ENCODE measurements at places on chromosomes 12 and 14.

DNA sequence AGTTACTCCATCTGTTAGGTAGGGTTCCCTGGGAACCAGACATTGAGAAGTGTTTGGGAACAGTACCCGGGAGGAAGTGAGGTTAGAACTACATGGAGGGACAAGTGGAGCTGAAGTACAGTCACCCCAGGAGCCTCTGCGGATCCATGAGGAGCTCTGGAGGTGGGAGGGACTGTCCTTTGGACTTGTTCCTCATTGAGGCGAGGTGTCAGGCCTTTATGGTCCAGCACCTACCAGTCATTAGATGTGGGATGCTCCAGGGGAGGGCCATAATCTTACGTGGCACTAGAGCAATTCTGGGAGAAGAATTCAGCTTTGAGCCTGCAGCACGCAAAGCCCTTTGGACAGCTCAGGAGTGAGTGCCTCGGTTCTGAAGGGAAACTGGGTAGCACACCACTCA lies 142.8 kb downstream of the DACT1 start:
- no peak for ATAC-seq

- ATAC-seq: no peak
These were observed 433.8 kb upstream of the DCN start for GRCh38 chr12:91616416-91616815.

GRCh38 chr12:6425590-6426531 lies 18.9 kb upstream of the CD27 start:
- no peak for ATAC-seq

- peak; percentile 86 for ATAC-seq
These were observed 62.9 kb downstream of the GCH1 start for GRCh38 chr14:54839701-54840119.

DNA sequence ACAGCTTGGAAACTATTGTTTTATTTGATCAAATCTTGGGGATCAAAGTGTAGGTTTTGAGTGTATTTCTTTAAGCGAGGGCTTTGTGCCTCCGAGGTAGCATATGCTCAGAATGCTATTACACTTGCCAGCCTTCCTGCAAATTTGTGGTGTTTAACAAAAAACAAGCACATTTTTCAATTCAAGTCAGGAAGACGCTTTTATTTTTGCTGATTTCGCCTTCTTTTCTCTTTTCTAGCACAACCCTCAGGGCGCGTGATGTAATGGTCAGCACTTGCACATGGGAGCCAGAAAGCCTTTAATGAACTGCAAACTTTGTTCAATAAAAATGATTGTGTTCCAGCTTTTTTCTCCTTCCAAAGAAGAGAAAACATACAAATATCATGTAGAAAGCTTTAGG lies 466.5 kb downstream of the PRKD1 start:
- ATAC-seq: no peak

DNA sequence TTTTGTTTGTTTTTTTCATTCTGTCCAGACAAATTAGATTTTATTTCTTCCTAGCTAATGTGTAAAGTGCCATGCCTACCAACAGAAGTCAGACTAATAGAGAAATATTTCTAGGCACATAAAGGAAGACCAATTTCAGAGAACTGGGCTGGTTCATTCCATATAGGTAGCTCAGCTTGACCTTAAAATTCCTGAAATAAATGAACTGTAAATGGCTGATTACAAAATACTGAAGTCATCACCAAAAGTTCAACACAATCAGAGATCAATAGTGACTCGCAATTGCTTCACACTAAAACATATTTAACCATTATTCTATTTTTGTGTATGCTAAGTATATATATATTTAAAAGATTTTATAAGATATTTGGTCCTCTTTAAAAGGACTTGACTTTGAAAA lies 34.2 kb downstream of the PTPRB start:
- no peak for ATAC-seq

GRCh38 chr12:105920161-105920684 lies 218.5 kb downstream of the NUAK1 start:
- ATAC-seq: no peak

GRCh38 chr12:1205512-1206060 lies 214.6 kb downstream of the ERC1 start:
- no peak for ATAC-seq

DNA sequence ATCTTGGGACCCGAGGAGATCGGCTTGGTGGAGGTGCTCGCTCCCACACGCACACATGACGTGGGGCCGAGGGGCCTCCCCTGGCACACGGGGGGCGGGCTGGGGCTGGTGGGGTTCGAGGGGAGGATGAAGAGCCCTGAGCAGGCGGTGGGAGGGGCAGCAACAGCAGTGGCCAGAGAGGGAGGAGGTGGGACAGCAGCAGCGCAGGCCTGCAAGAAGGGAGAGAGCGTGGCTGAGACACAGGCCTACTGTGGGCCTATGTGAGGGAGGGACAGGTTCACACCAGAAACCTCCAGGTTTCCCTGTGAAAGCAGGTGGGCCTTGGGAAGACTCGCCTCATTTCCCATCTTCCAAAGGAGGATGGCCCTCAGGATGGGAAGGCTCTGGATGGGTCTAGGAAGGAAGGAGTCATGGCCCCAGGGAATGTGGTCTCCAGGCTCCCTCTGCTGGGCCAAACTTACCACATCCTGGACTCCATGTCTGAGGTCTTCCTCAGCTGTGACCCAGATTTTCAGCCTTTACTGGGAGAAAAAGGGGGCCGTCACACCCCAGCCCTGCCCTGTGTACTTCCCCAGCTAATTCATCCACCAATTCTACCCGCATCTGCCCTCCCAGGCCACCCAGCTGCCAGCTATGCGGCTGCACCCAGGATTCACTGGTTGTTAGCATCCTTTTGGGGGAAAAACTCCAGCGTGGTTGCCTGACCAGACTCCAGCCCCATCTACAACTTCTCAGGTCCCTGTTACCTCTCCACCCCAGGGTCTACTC lies 2.8 kb downstream of the PIANP start:
- ATAC-seq: no peak

- no peak for ATAC-seq
These were observed 64.2 kb downstream of the LLPH start for GRCh38 chr12:66066137-66066928.

GRCh38 chr14:70043001-70043400 lies 145.8 kb downstream of the SLC8A3 start:
- ATAC-seq: no peak

DNA sequence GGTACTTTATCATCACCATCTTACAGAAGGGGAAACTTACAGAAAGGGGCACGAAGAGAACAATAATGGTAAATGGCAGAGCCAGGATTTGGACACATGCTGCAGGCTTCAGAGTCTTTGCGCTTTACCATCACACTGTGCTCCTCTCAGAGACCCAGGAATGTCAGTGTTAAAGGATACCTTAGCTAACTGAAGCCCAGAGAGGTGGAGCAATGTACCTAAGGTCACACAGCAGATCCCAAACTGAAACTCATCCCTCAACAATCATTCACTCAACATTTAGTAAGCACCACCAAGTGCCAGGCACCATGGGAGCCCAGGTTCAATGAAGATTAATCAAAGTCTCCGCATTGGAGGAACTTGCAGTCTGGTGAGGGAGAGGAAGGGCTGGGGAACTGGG lies 8.0 kb upstream of the KRT78 start:
- no peak for ATAC-seq

GRCh38 chr14:71651228-71651627 lies 281.0 kb upstream of the RGS6 start:
- ATAC-seq: peak; percentile 31

DNA sequence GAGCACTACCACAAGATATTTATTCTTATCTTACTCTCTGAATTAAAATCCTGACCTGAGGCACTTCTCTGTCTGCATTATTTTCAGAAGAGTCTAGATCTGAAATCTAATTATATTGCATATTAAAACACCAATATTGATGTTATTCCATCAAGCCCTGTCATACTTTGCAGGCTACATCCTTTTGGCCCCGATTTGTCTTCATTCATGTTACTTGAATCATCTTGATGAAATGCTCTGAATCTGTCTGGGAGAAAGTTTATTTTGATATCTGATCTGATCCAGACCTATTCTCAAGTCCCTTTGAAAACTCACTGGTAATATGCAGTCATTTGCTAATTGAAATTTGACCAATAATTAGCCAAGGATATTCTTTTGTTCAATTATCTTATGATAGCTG lies 79.9 kb downstream of the BBS10 start:
- no peak for ATAC-seq

GRCh38 chr12:50338920-50339645 lies 55.8 kb upstream of the LIMA1 start:
- ATAC-seq: no peak

GRCh38 chr12:40137252-40137651 lies 31.4 kb upstream of the SLC2A13 start:
- ATAC-seq: no peak

- ATAC-seq: no peak
These were observed 25.7 kb upstream of the PDZRN4 start for GRCh38 chr12:41162461-41162860.

GRCh38 chr14:59377991-59378601 lies 87.1 kb downstream of the GPR135 start:
- peak; percentile 58 for ATAC-seq

DNA sequence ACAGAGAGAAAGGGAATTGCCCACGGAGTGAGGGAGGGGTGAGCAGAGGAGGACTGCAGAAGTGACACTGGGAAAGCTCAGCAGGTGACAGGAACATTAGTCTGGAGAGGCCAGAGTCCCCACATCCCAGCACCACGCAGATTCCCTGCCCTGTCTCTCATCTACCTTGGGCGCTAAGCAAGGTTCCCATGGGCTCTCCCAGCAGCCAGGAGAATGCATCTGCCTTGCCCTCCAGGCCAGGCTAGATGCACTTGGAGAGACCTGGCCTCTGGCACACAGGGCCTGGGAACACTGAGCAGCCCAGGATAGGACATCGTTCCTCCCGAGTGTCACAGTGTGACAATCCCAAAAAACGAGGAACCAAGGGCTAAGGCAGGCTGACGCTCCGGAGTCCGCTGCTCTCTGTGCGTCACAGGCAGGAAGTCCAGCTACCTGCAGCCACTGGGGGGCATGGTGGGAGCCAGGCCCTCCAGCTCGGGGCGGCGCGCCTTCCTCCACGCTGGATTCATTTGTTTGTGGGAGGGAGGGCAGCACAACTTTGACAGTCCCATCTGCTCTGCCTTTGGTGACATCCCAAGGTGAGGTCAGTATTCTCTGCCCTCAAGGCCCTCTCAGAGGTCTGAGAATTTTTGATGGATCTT lies 5.4 kb upstream of the NGB start:
- no peak for ATAC-seq

GRCh38 chr12:84704856-84705255 lies 207.7 kb downstream of the SLC6A15 start:
- ATAC-seq: no peak

DNA sequence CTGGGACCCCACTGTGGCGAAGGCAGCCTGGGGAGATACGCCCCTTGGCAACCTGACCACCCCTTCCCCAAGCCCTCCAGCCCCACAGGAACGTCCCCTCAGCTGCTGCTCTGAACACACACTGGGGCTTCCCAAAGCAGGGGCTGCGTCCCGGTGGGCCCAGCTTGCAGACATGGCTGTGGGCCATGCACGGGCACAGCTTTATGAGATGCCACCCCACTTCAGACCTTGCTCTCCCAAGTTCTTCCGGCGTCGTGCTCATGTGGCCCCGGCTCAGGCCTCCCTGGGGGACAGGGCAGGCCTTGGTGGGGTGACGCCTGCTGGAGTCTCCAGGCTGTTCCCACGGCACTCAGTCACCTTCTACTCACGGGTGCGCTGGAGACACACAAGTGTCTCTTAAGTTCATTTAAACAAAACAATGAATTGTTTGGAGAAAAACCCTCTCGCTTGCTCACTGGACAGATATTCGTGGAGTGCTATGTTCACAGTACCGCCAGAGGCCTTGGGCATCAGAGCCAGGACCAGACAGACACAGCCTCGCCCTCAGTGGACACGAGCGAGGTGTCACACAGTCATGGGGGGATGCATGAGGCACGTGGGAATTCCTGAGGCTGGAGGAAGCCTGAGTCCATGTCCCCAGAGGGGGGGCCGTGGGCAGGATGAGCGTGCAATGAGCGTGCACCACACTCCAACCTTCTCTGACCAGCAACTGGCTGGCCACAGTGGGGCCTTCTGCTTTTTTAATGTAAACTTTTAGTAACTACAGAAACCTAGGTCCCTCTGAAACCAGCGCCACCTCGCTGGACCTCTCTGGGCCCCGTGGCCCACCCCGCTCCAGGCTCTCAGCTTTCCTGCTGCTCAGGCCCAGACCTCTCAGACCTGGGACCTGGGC lies 4.3 kb downstream of the GALNT9 start:
- ATAC-seq: no peak

DNA sequence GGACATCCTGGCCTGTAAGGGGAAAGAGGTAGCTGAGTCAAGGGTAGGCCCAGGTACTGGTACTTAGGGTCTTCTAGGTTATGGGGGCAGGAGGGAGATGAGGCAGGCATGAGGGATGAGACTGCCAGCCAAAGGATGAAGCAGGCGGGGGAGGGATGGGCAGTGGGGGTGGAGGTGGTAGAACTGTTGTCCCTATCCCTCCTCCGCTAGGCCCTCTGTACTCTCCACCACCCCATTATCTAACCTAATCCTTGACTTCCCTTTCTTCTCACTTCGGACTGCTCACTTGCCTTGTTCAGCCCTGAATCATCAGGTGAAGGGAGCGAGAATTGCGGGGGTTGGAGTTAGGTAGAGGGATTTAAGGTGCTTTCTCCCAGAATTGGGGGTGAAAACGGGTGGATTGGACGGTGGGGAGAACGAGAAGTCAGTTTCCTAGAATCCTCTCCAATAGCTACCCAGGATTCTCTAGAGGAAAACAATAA lies 562 bp downstream of the PAN2 start:
- ATAC-seq: peak; percentile 1

DNA sequence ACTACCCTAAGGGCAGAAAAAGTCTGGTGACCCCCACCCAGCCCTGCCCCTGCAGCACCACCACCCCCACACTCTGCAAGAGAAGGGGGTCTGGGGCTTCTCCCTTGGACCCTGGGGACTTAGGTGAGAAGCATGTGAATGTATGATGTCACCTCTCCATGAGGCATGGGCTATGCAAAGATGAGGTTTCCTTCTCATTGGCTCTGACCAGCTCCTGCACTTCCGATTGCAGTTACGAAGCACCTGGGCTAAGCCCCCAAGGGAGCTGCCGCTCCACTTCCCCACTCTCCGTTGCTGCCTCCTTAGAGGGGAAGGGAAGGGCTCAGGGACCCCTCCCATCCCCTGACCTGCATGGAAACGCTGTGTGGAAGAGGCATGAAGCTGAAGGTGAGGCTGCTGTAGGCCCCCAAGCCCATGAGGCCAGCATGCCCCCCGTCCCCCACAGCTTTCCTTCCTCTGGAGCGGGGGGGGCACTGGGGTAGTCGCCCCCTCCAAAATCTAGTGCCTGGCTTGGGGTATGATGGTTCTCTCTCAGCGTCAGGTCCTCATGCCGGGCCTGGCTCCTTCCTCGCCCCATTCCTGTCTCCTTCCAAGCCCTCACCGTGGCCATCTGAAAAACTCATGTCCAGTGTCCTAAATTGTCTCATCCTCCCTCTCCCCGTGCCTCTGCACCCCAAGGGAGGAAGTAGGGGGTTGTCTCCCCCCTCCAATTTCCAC lies 5.5 kb upstream of the DDX23 start:
- no peak for ATAC-seq

- no peak for ATAC-seq
These were observed 9.4 kb downstream of the STON2 start for GRCh38 chr14:81390696-81391095.

- no peak for ATAC-seq
These were observed 7.4 kb upstream of the CYP46A1 start for GRCh38 chr14:99676657-99677056.

Data from gastroesophageal sphincter (tissue), 4 donors.